ENCODE measurements at places on chromosomes 16 and 17.

DNA sequence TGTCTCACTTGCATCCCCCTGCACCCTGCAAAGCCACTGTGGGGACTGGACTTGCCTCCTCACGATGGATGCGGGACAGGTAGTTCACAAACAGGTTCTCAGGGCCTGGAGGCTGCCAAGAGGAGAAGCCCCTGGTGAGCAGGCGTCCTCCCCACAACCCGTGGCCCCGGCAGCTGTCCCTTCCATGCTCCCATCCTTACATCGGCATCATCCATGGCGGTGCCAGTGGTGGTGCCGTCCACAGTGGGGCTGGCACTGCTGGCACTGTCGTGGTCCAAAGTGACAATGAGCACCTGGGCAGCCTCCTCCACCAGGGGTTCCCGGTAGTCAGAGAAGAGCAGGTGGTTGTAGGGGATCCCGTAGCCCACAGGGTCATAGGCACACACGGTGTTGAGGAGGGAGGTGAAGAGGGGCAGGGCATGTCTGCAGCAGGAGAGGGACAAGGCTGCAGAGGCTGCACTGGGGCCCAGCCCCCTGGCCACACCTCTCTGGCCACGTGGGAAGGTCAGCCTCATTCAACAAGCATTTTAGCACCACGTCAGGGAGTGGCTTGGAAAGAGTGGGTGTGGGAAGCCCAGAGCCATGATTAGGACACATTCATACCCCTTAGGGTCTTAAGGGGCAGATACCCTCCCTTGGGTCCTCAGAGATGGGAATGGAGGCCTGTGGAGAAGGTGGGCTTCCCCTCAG is 12.6 kb downstream of the HID1 start:
- DNase-seq: peak; percentile 15

DNA sequence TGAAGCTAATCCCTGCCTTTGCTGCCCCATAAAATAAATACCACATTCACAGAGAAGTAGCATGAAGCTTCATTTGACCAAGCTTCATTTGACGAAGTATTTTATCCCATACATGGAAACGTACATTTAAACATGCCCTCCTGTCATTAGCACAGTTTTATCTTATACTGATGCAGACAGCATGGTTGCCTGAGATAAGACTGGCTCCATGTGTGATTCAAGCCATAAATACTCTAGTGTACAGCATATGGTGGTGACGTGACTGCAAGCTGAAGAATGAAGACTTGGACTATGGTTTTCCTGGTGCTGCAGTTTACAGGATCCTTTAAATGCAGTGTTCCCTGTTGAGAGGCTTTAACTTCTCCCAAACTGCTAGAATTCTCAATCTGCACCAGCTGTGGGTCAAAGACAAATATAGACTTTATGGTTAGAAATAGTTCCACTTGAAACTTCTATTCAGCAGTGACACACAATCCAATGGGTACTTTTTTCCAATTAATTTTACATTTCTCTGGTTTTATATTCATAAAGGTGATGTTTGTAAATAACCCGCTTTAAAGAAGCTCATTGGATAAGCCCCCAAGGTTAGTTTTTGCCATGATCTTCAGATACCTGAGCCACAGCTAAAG is 64.9 kb downstream of the CYB561 start:
- DNase-seq: no peak

- DNase-seq: no peak
Observed at GRCh38 chr17:44010966-44011647, 3.7 kb downstream of the TMEM101 start.

DNA sequence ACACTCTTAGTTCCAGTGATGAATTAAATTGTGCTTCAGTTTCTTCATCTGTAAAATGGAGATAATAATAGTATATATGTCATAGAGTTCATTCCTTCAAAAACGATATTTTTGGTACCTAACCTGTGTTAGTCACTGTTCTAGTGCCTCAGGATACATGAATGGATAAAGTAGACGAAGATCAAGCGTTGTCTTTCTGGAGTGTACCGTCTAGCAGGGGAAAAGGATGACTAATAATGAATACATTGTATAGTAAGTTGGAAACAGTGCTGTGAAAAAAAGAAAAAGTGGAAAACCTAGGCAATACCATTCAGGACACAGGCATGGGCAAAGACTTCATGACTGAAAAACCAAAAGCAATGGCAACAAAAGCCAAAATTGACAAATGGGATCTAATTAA is 8.6 kb downstream of the KRT10 start:
- no peak for DNase-seq

GRCh38 chr17:63701868-63702720 is 2.2 kb upstream of the LIMD2 start:
- no peak for DNase-seq

DNA sequence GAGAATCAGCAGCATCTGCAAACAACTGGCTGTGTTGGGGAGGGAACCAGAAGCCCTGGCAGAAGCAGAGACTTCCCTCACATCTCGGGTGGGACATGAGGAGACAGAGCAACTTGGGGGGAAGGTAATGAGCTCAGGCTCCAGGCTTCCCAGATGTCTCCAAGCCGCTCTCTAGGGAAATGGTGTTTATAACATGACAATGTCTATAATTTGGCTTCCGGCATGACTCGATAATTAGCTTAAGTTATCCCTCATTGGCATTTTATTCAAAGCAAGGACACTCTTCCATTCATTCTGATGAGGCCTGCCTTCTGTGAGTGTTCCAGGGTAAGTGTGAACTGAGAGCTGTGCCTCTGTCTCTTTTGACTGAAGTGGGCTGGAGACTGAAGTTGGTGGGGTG is 14.7 kb upstream of the MLLT6 start:
- no peak for DNase-seq

DNA sequence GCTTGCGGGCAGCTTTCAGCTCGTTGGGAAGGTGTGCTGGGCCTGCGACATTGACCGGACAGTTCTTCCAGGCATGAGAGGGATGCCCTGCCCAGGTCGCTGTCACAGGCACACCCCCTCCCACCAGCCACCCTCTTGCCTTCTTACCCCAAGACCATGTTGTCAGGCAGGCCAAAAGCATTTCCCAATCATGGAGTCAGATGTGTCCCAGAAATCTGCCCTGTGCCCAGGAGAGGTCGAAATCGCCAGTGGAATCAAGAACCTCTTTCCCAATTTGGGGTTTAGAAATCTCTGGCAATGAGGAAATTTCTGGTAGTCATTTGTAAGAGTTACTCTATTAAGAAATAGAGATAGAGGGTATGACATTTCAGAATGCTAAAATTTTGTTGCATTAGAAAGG is 177.1 kb downstream of the RAB11FIP4 start:
- DNase-seq: no peak

- no peak for DNase-seq
Observed at GRCh38 chr17:37725601-37726146, 19.2 kb downstream of the HNF1B start.

- peak; percentile 89 for DNase-seq
Observed at GRCh38 chr17:40559954-40560591, 5.2 kb downstream of the CCR7 start.

DNA sequence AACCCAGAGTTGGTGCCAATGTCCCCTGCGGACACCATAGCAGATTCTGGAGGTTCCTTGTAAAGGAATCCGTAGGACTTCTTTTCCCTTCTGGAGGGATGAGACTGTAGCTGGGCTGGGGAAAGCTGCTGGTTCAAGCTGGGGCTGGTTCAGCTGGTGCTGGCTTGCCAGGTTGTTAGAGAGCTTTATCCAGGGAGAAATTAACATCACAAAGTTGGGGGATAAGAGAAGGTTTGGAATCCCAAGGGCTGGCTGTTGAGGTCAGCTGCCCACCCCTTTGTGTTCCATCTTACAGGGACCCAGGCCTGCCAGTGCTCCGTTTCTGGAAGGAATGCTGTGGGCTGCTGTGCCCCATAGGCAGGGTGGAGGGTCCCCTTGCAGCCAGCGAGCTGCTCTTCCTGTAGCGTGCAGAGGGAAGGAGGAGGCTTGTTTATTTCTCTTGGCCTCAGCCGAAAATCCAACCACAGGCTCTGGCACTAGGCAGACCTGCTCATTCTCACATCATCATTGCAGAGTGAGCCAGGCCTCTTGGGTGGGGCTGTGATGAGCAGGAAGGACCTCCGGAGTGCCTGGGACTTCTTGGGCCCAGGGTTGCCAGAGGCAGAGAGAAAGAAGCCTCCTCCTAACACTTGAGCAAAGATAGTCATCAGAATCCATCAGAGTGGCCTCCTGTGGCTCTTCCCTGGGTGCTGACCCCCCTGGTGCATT is 251.1 kb downstream of the SEC14L1 start:
- no peak for DNase-seq
